CD4-positive, alpha-beta T cell treated with Interleukin-4 for 4 hours (primary cell): ENCODE measurements at places on chromosomes 7 and 10.

- no peak for DNase-seq
Measured at GRCh38 chr10:97570789-97571471, 1.6 kb upstream of the ANKRD2 start.

DNA sequence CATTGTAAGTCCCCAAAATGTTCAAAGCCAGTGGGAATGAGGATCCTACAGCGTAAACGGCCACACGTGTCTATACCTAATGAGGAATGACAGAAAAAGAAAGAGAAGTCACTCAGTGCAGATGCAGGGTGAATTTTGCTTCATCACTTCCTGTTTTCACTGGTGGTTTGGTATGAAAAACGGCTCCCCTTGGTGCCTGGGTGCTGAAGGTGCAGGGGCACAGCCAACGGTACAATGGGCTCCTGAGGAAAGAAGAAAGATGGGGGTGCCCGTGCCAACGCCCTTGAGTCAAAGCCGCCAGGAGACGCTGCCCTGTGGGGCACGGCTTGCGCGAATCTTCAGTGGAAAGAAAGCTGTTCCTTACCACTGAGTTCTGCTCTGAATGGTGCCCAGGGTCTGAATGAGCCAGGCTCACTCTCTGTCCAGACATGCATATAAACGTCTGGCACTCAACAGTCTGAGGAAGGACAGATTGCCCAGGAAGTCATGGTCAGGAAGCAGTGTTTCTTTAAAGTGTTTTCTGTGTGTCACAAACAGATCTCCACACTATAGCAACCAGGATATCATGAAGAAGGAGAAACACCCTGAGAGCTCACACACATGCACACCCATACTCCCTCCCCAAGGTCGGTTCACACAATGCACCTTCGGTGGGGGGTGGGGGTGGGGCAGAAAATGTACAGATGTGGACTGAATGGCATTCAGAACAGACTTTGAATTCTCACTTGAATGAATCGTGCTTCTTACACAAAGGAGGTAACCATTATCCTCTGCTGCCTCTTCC is 105.8 kb downstream of the ELMO1 start:
- peak; percentile 88 for DNase-seq

DNA sequence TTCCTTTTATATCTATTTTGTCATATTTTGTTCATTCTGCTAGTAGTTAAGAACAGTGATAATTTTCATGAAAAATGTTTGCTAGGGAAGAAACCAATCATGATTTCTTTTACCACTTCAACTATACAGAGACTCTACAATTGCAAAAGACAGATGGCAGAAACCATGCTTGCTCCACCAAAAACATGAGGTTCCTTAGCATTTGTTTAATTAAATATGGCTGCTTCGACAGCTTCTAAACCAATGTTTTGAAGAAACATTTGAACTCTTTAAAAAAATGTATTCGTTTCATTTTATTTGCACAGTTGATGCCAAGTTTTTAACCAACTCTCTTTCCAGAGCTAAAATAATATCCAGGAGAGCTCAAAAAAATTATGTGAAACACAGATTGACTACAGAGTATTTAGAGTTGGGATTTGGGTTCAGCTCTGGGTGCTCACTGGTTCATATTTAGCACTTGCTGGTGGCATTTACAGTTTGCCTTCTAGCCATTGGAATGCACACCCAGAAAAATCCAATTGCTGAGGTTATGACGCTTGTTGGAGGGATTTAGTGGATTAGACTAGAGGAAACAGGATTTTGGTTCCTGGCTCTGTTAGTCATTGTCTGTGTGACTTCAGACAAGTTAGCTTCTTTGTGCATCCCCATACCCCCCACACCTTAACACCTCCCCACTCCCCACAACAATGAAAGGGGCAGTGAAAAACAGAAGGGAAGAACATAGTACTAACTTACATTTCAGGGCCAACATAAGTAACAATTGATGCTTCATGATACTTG is 35.8 kb upstream of the SDHAF3 start:
- no peak for DNase-seq

GRCh38 chr10:501596-501995 is 187.9 kb downstream of the DIP2C start:
- DNase-seq = no peak

GRCh38 chr10:130959752-130960195 is 351.7 kb downstream of the TCERG1L start:
- DNase-seq = no peak

DNA sequence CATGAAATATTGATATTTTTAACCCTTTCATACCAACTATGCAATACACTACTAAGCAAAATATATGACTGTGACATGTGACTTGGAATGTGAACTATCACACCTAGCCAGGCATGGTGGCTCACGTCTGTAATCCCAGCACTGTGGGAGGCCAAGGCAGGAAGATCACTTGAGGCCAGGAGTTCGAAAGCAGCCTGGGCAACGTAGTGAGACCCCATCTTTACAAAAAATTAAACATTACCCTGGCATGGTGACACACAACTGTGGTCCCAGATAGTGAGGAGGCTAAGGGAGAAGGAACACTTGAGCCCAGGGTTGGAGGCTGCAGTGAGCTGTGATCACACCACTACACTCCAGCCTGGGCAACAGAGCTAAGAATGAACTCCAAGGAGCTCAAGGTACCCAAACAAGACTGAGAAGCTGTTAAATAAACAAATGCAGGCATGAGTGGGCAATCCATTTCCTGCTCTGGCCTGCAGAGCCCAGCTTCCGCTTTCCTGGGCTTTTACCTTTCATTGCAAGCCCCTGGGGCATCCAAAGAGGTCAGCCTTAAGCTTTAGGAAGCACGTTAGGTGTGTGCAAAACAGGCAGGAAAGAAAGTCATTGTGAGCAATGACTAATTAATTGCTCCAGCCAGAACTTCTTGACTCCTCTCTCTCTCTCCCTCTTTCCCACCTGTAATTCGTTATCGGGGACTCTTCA is 162.1 kb upstream of the FOXK1 start:
- no peak for DNase-seq

- no peak for DNase-seq
Measured at GRCh38 chr7:154620141-154620755, 382.7 kb downstream of the PAXIP1 start.

DNA sequence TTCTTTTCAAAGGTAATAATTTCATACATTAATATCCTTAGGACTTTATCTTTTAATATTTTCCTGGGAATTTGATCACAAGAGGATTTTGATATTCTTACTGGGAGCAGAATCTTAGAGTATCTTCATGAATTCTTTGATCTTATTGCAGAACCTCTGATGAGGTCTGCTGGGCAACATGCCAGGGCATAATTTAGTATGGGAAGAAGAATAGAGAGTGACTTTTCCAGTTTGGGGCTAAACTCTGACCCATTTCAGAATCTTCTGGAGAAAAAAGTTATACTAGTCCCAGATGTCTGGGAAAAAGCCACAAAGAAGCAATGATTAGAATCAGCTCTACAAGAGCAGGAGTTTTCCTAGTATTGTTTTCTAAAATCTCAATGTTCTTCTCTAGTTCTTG is 28.0 kb upstream of the RSU1 start:
- DNase-seq = no peak

GRCh38 chr7:73850781-73851207 is 8.5 kb upstream of the METTL27 start:
- peak; percentile 13 for DNase-seq

GRCh38 chr7:81081616-81082015 is 162.8 kb upstream of the SEMA3C start:
- no peak for DNase-seq

DNA sequence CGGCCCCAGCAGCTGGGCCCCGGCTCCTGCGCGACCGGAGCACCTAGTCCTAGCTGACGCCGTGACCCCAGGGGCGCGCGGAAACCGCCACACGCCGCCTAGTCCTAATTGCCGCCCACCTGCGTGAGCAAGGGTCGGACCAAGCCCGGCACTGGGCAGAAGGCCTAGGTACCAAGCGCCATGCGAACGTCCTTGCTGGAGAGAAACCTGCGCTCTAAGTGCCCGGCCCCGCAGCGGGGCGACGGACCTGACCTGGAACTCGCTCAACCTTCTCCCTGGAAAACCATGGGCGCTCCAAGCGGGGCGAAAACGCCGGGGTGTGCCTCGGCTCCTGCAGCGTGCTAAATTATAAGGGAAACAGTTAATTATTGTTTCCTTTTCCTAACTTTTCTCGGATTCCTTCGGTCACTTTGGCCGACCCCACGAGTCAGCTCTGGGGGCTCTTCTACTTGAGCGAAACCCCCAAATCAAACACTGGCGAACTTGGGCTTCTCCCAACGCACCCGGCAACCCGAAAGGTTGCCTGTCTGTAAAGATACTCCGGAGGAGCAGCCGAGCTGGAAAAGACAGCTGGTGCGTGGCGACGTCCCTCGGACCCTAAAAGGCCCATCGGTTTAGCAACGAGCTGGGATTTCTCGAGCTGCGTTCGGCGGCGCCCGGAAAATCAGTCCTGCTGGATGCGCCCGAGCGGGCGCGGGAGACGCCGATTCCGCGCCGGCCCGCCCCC is 5.3 kb upstream of the EBF3 start:
- DNase-seq = no peak

- no peak for DNase-seq
Measured at GRCh38 chr7:47478017-47478344, 103.9 kb downstream of the TNS3 start.
